ENCODE measurements at places on chromosomes 5 and 9.

DNA sequence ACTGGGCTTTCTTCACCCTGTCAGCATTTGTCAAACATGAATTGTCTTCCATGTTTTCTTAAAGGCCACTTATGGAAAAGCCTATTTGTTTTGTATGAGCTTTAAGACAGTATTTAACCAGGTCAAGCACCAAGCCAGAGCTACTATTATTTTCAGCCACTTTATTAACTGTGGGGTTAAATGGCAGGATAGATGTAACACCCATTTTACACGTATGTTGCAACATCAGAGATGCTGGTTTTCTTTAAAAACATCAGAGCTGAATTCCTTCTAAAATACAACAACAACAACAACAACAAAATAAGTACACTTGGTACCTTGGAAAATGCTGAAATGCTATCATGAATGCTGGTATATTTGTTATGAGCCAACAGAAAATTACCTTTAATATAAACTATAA, 13.6 kb downstream of the ARRDC3 start:
- DNase-seq, result no peak

DNA sequence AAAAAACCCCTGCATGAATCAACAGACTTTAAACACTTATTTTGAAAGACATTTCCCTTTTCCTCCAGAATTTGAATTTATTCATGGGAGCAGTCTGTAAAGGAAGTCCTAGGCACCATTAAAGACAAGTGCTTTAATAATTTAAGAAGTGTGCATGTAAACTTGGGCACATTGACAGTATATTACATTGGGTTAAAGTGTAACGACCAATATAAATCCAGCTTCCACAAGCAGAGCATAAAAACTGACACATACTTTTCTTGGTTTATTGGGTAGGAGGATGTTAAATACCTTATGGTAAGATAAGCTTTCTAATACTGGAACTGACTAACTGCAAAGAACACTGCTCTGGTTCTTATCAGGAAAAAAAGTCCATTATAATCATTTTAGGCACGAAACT, 1.2 kb upstream of the ENTREP1 start:
- no peak for DNase-seq

GRCh38 chr9:100595391-100596199, 17.7 kb downstream of the CAVIN4 start:
- peak; percentile 61 for DNase-seq

GRCh38 chr9:129322641-129323375, 144.7 kb upstream of the IER5L start:
- no peak for DNase-seq

DNA sequence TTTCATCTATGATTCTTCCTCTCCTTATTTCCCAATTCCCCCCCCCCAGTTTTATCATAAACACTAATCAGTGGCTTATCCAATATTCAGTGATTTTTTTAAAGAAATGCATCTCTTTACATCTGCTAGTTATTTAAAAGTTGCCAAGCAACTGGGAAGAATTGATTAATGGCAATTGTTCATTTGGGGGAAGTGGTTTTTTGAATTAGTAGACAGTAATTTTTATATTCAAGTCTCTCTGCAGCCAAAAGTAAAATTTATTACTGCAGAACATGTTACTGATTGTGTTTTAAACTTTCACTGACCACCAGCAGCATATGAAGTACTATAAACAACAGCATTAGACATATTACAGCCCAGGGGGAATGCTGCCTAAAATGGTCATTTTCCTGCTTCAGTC, 308.8 kb upstream of the NREP start:
- DNase-seq, result no peak
